Muscle of back (tissue), 13 donors: ENCODE measurements at places on chromosomes 5 and 9.

GRCh38 chr5:76380346-76381066 is 22.6 kb upstream of the IQGAP2 start:
- no peak for DNase-seq

GRCh38 chr5:123659011-123659410 is 147.0 kb downstream of the CSNK1G3 start:
- no peak for DNase-seq

DNA sequence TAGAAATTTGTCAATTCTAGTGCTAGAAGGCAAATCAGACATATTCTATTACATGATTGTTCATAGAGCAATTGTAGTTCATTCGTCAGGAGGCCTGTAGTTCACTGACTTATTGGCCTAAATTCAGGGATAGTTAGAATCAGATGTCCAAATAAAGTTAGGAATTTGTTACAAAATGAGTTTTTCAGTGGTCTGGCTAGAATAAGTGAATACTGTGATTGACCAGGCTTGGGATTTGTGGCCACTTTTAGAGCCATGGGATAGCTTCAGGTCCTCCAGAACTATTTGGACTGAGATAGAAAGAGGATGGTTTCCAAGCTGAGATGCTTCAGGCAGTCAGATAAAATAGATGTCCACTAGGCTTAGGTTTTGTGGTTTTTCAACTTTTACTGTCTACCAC is 199.1 kb upstream of the MPDZ start:
- DNase-seq = peak; percentile 62

- peak; percentile 78 for DNase-seq
These were observed 355.6 kb downstream of the TAF11L14 start for GRCh38 chr5:17989567-17990563.

DNA sequence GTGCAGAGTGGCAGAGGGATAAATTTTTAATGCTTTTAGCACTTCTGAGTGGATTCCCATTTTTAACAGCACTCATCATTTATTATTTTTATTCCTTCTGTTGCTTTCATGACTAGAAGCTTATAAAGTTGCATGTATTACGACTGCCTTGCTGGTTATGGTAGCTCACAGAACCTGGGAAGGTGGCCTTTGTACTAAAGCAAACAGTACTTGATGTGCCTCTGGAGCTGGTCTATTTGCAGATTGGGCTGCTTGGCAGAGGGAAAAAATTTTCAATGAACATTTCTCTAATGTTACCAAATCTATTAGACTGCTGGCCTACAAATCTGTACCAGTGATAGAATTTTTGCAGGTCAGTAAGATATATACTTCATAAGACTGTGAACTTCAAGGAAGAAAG is 274.5 kb upstream of the C9orf72 start:
- DNase-seq = no peak

GRCh38 chr9:113654605-113655428 is 191.3 kb downstream of the RGS3 start:
- peak; percentile 89 for DNase-seq

DNA sequence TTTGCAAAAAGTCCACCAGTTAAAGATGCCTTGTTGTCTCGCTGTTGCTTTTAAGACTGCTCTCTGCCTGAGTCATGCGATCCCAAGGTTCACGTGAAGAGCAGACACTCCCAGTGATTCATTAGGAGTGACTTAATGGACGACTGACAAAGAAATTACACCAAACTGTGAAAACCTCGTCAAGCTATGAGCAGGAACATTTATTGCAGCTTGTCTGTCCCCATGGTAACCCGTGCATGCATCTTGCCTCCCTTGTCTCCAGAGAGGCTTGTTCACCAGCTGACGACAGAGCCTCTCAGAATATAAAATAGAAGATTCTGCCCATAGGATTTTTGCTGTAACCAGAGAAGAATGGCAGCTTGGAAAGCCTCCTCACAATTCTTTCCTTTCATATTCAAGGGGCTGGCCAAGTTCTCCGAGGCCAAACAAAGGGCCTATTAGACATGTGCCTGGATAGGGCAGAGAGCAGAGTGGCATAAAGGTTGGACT is 352.7 kb downstream of the SPOCK1 start:
- peak; percentile 51 for DNase-seq

- DNase-seq = no peak
These were observed 1844.6 kb upstream of the NUDT12 start for GRCh38 chr5:105407200-105407599.

- DNase-seq = no peak
These were observed 89.8 kb downstream of the CDKN2A start for GRCh38 chr9:21904371-21904770.

- no peak for DNase-seq
These were observed 22.0 kb upstream of the FGFR4 start for GRCh38 chr5:177064500-177065277.

DNA sequence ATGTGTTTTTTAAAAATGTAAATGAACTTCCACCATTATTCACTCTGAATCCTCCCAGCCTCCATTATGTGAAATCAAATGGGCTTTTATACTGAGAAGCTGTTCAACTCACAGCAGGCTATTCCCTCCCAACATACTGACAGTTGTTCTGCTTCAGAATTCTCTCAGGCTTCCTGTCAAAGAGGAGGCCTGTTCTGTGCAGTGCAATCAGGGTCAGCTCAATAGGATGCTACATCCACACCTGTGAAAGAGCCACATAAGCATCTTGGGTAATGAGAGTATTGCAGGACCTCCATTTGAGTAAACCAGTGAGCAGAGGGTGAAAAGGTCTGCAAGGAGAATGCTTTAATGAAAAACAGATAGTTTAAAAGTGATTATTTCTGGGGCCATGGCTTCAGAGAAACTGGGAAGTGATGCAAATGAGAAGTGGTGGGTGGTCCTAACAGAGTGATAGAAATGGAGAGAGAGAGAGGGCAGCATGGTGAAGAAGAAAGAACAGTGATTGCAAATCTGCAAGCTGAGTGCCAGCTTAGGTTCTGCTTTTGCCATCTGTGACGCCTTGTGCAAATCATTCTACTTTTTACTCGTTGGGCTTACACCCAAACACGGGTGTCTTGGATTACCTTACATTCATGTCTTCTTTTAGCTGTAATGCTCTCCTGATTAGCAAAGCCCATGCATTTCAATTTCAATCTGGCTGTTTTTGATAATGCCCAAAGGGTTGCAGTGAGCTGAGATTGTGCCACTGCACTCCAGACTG is 202.5 kb upstream of the NMUR2 start:
- peak; percentile 22 for DNase-seq

DNA sequence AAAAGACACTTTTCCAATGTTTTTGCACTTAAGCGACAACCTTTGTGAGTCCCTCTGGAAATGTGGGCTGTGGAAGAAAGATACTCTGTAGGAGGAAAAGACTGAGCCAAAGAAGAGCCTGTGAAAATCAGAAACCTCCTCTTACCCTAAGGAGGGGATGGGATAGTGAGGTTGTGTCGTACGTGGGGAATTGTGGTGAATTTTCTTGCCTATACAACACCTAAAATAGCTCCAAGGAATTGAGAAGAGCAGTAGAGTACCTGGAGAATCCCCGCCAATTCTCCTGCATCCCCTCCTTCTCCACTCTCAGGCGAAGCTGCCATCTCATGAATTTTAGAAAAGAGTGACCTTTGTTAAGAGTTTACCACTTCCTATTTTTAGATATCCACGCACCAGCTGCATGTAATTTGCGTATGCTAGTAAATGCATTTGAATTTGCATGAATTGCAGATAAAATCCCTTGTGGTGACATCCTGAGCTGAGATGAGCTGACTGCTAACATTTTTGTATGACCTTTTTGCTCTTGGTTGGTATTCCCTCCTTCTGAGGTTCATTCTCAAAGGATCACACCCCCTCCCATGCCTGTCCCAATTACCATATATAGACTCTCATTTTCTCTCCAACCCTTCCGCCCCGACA is 147.2 kb downstream of the PCSK5 start:
- no peak for DNase-seq

DNA sequence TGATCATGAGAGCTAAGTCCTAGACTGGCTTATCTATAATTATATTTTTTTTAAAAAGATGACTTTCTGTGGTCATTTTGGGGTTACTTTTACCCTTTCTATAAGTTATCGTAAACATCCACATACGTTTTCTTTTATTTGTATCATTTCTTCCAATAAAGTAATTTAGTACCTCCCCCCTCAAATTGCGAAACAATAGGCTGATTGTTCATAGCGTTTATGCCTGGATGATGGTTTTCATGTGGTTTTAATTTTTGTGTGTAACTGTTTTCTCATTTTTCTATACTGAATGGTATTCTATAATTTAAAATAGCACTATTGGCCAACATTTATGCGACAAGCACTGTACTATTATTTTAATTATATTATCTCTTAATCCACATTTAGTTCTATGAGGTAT is 44.5 kb downstream of the SMC5 start:
- no peak for DNase-seq

DNA sequence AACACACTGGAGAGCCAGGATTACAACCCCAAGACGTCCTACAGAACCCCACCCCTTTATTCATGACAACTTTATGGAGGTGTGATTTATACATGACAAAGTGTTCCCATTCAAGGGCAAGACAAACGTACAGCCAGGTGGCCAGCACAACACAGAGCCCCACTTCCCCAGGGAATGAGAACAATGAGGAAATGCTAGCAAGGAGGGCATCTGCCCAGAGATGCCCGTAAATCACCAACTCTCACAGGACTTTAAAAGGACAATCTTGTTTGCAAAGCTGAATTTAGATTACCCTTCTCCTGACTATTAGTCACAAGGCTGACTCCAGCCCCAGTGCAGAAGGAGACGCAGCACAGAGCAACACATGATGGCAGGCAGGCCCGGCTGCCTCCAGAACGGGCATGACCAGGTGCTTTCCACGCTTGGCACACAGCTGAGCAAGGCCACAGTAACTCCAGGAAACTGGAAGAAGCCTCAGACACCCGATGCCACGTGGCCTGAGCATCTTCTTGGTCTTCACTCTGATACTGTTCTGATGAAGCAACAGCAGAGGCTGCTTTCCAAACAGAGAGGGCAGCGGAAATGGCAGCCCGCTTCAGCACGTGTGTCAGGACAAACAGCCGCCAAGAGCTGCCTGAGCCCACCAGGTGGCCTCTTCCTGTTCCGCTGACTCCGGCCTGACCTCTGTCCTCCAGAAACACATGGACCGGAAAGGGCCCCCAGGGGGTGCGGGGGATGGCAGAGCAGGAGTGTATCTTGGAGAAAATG is 51.4 kb downstream of the ROR2 start:
- DNase-seq = no peak

GRCh38 chr5:17619354-17619753 is 9.2 kb downstream of the TAF11L12 start:
- no peak for DNase-seq

DNA sequence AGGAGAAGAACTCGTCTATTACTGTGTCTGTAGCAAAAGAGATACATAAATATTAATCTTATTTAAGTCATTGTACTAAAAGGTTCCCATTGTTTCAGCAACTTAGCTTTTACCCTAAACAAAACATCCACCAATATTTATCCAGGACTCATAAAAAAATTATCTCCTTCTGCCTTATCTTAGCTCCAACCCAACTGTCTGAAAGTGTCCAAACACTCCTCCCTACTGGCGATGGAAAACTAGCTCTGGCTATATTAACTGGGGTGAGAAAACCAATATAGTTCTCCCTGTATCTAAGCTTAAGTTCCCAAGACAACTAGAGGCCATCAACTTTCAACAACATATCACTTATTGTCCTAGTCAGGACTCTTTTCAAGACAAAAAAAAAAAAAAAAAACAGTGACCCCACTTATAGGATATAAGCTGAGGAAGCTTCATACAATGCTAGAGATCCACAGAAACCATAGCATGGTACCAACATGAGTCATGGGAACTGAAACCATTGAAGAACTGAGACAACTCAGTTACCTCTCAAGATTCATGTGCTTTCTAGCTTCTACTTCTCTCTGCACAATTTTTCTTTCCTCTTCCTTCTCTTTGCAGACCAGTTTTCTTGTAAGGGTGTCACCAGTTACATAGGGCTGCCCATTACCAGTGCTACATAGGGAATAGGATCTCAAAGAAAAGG is 150.7 kb upstream of the RASA1 start:
- no peak for DNase-seq

- peak; percentile 7 for DNase-seq
These were observed 418.2 kb downstream of the GABRG2 start for GRCh38 chr5:162485666-162486292.

- DNase-seq = peak; percentile 85
These were observed at the start of gene MAP1B for GRCh38 chr5:72107131-72107900. TSS of gene MAP1B (plus strand) at chr5:72107475. CDS start at chr5:72107532, 57 bp downstream.

- no peak for DNase-seq
These were observed 10.7 kb upstream of the SUB1 start for GRCh38 chr5:32574540-32575175.

DNA sequence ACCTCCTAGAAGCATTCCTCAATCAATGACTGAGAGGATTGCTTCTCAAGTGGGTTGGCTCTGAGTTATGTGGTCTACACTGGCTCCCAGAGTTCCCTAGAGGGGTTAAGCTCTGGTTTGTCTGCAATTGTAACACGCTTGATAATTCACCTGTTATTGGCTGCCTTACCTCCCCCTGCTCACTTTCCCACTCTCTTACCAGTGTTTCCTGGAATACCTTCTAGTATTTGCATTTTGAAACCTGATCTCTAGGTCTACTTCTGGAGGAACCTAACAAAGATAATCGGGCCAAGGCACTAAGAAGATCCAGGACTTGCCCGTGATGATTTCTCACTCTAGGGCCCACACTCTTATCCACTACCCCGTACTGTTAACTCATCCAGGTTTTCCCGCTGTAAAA is 110.1 kb upstream of the MAP3K1 start:
- DNase-seq = no peak

- no peak for DNase-seq
These were observed 5.3 kb downstream of the FGF18 start for GRCh38 chr5:171424726-171425125.

GRCh38 chr9:131028221-131028884 is 19.4 kb downstream of the LAMC3 start:
- DNase-seq = no peak

DNA sequence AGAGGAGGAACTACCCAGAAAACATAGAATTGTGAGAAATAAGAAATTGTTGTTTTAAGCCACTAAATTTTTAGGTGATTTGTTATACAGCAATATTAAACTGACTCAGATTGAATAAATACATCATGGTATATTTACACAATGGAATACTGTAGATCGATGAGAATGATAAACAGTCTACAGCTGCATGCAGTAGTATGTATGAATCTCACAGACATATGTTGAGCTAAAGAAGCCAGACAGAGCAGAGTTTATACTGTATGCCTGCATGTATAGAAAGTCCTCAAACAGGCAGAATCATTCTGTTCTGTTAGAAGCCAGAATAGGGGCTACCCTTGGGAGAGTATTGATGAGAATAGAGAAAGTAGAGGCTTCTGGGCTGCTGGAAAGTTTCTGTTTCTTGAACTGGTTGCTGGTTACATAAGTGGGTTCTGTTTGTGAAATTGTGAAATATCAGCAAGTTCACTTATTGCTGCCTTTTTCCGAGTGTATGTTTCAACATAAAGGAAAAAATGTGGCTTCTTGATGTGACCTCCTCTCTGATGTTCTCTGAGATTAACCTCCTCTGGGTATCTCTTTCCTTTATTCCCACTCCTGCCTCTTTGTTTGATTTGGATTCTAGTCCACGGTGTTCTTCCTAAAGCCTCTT is 9.6 kb downstream of the KIAA1958 start:
- DNase-seq = no peak

- DNase-seq = no peak
These were observed 15.7 kb downstream of the SAP30L start for GRCh38 chr5:154461531-154461930.

GRCh38 chr5:96407436-96407835 is 25.6 kb downstream of the PCSK1 start:
- DNase-seq = no peak

- DNase-seq = no peak
These were observed 90.7 kb upstream of the PITX1 start for GRCh38 chr5:135124724-135125123.

GRCh38 chr9:133201424-133202144 is 7.5 kb downstream of the OBP2B start:
- DNase-seq = no peak
